ENCODE measurements at places on chromosomes 13 and 19.

GRCh38 chr13:92028695-92029094 lies 630.3 kb downstream of the GPC5 start:
- DNase-seq = no peak

- no peak for DNase-seq
Observed at GRCh38 chr13:76579701-76580100, 306.5 kb downstream of the KCTD12 start.

DNA sequence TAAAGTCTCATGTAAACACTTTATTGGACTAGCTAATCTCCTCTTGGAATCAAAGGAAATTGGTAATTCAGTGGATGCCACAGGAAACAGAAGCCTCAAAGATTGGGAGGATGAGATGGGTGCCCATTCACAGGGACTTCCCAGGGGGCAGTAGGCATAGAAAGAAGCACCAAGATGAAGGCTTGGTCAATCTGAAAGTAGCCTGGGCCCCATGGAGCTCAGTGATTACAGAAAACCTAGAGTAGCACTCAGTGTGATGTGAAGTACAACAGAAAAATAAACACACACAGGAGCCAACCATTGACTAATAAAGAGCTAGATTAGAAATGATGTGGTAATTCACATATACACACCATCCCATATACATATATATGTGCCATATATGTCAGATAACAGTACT lies 560.6 kb downstream of the TBC1D4 start:
- no peak for DNase-seq

- DNase-seq = peak; percentile 64
Observed at GRCh38 chr19:18306209-18306887, 16.5 kb downstream of the LSM4 start.

DNA sequence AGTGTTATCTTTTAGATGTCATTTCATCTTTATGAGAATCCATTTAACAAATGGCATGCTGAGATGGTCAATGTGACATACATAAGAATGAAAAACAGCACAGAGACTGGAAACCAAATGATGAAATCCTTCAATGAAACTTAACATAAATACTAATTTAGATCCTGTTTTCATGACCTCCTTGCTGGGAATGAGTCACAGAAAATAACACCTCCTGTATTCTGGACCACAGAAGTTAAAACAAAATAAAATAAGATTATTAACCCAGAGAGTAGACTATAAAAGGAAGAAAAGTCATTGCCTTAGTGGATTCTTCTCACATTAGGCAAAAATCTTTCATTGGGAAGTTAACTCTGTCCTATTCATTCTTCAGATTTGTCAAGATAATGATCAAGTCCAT lies 1.6 kb downstream of the DIAPH3 start:
- DNase-seq = no peak

GRCh38 chr19:1917146-1917545 lies 11.9 kb downstream of the ADAT3 start:
- no peak for DNase-seq

DNA sequence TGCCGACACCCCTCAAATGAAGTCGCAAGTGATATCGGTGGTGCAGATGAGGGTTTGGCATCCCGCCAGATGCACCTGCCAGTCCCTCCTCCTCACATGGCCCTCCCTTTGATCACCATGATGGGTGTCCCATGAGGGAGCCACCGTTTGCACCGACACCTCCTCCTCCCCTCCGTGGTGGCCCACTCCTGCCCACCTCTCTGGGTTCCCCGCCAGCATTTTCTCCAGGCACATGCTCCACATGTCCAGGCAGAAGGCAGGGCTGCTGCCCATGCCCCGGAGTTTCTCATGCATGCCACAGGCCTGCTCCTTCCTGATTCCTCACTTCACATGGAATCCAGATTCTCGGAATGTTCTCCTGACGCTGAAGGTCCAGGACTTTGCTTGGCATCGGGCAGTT lies 49.3 kb downstream of the COL4A2 start:
- DNase-seq = no peak

GRCh38 chr13:100941377-100942368 lies 267.1 kb upstream of the TMTC4 start:
- DNase-seq = no peak

DNA sequence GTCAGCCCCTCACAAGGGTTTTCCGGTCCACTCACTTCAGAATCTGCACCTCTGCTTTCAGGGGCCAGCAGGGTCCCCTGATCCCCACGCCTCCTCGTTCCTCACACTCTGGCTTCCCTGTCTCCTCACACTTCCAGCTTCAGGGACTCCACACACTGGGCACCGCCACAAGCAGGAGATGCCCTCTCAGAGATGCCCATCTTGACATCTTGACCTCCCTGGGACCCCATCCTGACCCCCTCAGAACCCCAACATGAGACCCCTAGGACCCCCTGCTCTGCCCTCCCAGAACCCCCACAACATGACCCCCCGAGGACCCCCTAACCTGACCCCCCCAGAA lies 2.7 kb downstream of the MAP2K2 start:
- DNase-seq = no peak

DNA sequence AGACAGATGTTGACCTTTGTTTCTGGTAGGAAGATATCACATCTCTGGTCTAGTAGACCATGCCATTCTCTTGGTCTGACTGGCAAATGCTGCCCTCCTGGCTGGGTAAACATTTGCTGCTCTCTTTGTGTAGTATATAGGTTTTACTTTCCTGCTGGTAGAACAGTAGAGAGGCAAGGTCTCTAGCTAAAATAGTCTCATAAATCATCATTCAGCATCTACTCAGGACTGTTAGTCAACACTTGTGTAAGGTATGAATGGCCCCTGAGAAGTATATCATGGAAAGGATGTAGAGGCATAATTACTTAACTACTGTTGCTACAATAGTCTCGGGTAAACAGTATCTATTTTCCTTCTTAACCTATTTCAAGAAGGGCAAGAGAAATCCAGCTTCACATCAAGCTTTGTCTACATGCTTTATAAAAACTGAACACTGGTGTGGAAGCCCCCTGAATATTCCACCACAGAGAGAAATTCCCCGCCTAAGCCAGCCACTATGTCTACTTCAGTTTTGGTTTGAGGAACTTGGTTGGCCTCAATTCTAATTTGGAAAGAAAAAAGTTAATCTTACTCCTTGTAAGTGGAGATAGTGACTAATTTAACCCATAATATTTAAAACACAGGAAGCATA lies 18.4 kb upstream of the MYCBP2 start:
- DNase-seq = peak; percentile 20

- no peak for DNase-seq
Observed at GRCh38 chr19:21856773-21857514, 21.0 kb upstream of the ZNF43 start.

DNA sequence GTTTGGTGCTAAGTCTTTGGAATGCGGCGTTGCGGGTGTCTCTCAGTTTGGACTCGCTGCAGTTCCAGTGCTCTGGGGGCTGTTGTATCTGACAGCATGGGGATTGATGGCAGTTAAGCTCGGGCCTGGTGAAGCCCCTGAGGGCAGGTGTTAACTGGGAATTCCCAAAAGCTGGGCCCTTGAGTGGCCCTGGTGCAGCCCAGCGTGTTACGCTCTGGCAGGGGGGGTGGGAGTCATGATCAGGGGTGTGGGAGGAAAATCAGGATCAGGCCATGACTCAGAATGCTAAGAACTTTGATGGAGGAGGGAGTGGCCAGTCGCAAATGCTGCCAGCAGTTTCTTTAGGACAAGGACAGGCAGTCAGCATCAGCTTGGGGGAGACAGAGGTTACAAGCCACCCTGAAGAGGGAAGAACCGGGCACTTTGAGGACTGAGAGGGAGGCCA lies 19.6 kb downstream of the AP2A1 start:
- no peak for DNase-seq

DNA sequence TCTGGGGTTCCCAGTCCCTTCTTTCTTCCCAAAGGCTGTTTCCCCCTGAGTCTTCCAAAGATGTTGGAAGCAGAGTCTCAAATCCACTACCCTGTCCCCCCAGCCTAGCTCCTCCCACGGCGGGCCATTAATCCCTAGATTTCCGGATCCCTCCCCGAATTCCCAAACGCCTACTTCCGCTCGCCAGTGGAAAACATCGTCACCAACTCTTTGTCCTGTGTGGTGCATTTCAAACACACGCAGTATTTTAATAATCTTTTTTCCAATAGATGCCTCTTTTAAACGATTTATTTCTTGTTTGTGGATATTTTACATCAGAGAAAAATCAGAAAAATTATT lies 610 bp downstream of the ZNF791 start:
- DNase-seq = no peak

GRCh38 chr19:49106648-49107135 lies 7.5 kb upstream of the LIN7B start:
- peak; percentile 73 for DNase-seq

GRCh38 chr19:31140717-31141116 lies 208.5 kb downstream of the TSHZ3 start:
- DNase-seq = no peak

- DNase-seq = no peak
Observed at GRCh38 chr13:101919541-101920181, 467.2 kb downstream of the ITGBL1 start.

DNA sequence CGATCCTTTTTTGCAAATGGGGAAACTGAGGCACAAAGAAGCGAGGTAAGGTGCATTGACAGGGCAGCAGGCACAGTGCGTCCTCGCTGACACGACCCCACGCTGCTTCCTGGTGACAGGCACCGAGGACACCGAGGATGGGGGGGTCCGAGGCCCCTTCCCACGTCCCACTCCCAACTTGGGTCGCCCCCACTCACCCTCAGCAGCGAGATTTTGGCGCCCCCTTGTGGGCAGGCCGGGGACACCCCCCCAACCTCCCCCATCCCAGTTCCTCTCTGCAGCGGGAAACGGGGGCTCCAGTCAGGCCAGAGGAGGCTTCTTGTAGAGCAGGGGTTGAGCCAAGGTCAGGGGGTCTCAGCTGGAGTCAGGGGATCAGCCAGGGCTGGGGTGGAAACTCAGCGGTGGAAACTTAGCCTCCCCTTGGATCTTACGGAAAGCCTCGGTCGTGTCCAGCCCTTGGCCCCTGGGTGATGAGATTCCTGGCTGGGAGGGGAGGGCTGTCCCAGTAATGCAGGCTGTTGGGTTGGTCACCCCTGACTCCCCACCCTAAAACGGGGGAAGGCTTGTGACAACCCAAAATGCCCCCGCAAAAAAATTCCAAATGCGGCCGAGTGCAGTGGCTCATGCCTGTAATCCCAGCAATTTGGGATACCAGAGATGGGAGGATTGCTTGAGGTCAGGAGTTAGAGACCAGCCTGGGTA lies 8.2 kb downstream of the SMIM24 start:
- peak; percentile 39 for DNase-seq

DNA sequence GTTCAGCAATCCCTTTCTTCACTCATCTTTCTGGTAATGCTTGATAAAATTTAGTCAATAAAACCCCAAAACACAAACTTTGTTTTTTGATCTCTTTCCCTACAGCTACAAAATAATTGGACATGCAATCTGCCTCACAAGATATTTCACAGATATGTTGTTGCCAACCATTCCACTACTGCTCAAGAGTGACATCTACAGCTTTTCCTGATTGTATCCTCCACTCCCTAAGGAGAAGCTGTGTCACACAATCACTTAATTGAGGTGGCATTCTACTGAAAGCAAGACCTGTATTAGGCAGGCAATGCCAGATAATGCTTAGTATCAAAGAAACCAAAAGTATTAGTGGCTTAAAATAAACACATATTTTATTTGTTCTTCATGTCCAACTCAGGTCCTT lies 1646.2 kb upstream of the SPRY2 start:
- DNase-seq = no peak

- no peak for DNase-seq
Observed at GRCh38 chr13:96041326-96042110, 11.7 kb downstream of the UGGT2 start.

- peak; percentile 46 for DNase-seq
Observed at GRCh38 chr19:40716031-40716481, 630 bp downstream of the COQ8B start.

GRCh38 chr13:78197231-78197630 lies 278.6 kb upstream of the EDNRB start:
- no peak for DNase-seq

DNA sequence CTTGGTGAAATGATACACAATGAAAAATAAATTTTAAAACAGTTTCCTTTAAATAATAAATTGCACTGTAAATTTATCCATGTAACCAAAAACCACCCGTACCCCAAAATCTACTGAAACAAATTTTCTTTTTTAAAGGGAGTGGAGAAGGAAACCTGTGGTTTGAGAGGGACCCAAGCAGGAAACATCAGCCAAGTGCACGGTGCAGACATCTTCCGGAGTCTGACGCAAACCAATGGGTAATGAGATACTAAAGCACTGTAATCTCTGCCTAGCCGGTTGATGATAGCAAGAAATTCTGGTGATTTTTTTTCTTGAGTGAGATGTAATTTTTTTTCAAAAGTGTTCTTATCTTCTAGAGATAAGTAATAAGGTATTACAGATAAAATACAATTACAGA lies 115.4 kb downstream of the ABCC4 start:
- DNase-seq = no peak

- DNase-seq = peak; percentile 69
Observed at GRCh38 chr19:55116232-55116858, 1.1 kb downstream of the PPP1R12C start.

- DNase-seq = peak; percentile 59
Observed at GRCh38 chr19:38617283-38617763, 430 bp downstream of the MAP4K1 start.

DNA sequence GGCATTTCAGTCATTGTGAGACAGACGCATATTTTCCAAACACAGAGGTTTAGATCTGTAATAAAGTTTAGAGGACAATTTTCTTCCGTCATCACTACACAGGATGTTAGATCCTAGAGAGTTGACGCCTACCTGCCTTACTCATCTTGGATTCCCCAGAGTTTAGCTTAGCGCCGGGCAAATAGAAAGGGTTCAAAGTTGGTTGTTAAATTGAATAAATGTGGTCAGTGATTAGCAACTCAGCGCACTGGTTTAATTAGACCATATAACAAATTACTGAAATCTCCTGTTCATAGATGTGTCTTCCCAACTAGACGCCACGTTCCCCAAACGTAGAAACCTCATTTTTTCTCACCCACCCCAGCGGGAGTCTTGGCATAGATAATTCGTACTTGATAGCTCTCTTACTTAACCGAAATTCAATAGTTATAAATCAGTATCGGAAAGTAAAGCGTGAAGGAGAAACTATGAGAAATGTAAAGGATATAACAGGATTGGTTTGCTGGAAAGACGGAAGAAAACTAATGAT lies 726 bp upstream of the UFM1 start:
- DNase-seq = no peak

DNA sequence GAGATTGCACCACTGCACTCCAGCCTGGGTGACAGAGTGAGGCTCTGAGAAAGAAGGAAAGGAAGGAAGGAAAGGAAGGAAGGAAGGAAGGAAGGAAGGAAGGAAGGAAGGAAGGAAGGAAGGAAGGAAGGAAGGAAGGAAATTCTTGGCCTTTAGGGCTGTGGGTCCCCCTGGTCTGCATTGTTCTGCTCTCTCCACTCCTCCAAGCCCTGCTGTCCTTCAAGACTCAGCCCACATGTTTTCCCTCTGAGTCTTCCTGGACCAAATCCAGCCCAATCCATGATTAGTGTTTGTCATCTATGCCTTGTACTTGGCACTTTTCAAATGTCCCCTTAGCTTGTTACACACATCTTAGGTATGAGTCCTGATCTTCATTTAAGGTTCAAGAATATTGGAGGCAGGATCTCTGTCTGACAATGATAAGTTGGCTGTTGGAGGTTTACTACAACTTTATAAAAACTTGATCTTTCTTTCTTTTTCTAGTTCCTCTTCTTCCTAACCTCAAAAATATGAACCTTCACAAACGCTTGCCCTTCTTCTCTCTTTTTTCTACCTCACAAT lies 48.8 kb upstream of the INTS6 start:
- no peak for DNase-seq

- peak; percentile 30 for DNase-seq
Observed at GRCh38 chr13:30305456-30305970, 1.8 kb downstream of the KATNAL1 start.

GRCh38 chr19:52936151-52936953 lies 13.1 kb upstream of the ZNF888 start:
- DNase-seq = no peak

Data from OCI-LY7 (cell line).